ENCODE measurements at places on chromosomes 3 and 15. TPM values are rescaled to one million over a fixed set of nuclear protein-coding genes. Genes with fewer than 3 reads are reported as not detected.

SLC6A1 gene
- polyA plus RNA-seq, result not detected

DNA sequence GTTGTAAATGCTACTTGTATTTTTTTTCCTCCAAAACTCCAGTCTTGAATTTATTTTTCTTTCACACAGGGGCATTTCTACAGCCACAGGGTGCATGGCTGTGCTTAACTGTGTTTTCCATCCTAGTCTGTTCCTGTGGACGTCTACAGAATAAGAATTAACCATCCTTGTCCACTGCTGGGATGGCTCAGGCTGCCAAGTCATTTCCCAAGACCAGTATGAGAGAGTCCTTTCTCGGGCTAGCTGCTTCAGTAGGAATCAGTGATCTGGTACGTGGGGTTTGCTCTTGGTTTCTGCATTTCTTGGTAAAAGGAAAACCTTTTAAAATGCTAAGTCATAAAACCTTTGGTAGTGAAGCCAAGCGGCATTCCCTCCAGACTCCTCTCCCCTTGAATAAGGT, 29.8 kb downstream of the CHDH start:
- no peaks in the 10 kb centered on the region for H3K36me3 ChIP-seq
- no peak overlapping the region for H3K4me3 ChIP-seq
- peaks cover 8% of the 10 kb centered on the region for H3K27me3 ChIP-seq
- no peak for DNase-seq
- H3K27ac ChIP-seq, result no peak overlapping the region

DNA sequence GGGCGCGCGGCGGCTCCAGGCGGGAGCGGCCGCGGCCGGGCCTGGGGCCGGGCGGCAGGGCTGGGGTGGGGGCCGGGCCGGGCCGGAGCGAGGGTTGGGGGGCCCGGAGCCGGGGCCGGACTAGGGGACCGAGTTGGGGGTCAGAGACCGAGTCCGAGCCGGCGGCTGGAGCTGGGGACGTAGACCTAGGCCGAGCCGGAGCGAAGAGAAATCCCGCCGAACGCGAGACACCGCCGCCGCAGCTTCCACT, 37.3 kb downstream of the HMCES start:
- H3K36me3 ChIP-seq, result no peaks in the 10 kb centered on the region
- H3K27ac ChIP-seq, result peak overlapping the region; percentile 77
- H3K27me3 ChIP-seq, result no peaks in the 10 kb centered on the region
- peaks cover 24% of the 10 kb centered on the region for H3K4me1 ChIP-seq

GRCh38 chr3:97684490-97684889, 80.1 kb upstream of the ARL6 start:
- H3K36me3 ChIP-seq, result no peaks in the 10 kb centered on the region
- no peak for DNase-seq
- no peaks in the 10 kb centered on the region for H3K27me3 ChIP-seq

- H3K4me1 ChIP-seq, result no peaks in the 10 kb centered on the region
- H3K27ac ChIP-seq, result no peak overlapping the region
- no peak for DNase-seq
- no peaks in the 10 kb centered on the region for H3K27me3 ChIP-seq
These were observed 98.2 kb downstream of the OSBPL10 start for GRCh38 chr3:31882895-31883294.

GRCh38 chr15:70795311-70795665, 31.9 kb upstream of the UACA start:
- H3K4me1 ChIP-seq, result no peaks in the 10 kb centered on the region
- no peak overlapping the region for H3K4me3 ChIP-seq
- no peaks in the 10 kb centered on the region for H3K27me3 ChIP-seq
- no peak for DNase-seq
- no peaks in the 10 kb centered on the region for H3K36me3 ChIP-seq

DNA sequence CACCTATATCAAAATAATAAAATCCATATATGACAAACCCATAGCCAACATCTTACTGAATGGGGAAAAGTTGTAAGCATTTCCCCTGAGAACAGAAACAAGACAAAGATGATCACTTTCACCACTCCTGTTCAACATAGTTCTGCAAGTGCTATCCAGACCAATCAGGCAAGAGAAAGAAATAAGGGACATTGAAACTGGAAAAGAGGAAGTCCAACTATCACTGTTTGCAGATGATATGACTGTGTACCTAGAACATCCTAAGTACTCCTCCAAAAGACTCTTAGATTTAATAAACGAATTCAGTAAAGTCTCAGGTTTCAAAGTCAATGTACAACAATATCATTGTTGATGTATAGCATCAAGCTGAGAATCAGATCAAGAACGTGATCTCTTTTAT, 35.6 kb upstream of the FGF7 start:
- H3K4me3 ChIP-seq, result no peak overlapping the region
- H3K27ac ChIP-seq, result no peak overlapping the region
- H3K4me1 ChIP-seq, result no peaks in the 10 kb centered on the region
- H3K36me3 ChIP-seq, result no peaks in the 10 kb centered on the region
- H3K27me3 ChIP-seq, result no peaks in the 10 kb centered on the region

All from CD14-positive monocyte (primary cell).